ENCODE measurements at places on chromosomes 1 and 21.

DNA sequence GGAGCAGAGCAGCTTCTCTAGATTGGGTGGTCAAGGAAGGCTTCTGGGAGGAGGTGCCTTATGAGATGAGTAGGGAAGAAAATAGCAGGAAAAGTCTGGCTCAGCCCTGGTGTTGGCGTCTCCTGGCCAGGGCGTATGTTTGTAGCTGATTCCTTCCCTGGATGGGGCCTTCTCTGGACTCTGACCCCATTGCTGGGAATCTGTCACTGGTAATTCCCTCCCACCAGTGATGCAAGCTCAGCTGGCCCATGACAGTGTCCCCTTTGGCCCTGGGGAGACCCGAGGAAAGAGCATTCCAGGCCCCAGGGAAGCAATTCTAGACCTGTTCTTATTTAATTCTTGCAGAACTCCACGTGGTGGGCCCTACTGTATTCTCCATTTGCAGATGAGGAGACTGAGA is 20.7 kb downstream of the IGSF21 start:
- DNase-seq: no peak

GRCh38 chr1:119002028-119002686 is 14.0 kb upstream of the TBX15 start:
- peak; percentile 29 for DNase-seq

- DNase-seq: peak; percentile 76
Measured at GRCh38 chr1:115337633-115338456, at the start of gene NGF. Gene NGF (minus strand): TSS chr1:115338249. CDS start chr1:115286795, 51,454 bp downstream.

- no peak for DNase-seq
Measured at GRCh38 chr1:245648749-245649522, 494.2 kb downstream of the KIF26B start.

GRCh38 chr1:11753555-11754208 is 8.3 kb upstream of the C1orf167 start:
- DNase-seq: no peak
